ENCODE measurements at places on chromosomes 6 and 20.

DNA sequence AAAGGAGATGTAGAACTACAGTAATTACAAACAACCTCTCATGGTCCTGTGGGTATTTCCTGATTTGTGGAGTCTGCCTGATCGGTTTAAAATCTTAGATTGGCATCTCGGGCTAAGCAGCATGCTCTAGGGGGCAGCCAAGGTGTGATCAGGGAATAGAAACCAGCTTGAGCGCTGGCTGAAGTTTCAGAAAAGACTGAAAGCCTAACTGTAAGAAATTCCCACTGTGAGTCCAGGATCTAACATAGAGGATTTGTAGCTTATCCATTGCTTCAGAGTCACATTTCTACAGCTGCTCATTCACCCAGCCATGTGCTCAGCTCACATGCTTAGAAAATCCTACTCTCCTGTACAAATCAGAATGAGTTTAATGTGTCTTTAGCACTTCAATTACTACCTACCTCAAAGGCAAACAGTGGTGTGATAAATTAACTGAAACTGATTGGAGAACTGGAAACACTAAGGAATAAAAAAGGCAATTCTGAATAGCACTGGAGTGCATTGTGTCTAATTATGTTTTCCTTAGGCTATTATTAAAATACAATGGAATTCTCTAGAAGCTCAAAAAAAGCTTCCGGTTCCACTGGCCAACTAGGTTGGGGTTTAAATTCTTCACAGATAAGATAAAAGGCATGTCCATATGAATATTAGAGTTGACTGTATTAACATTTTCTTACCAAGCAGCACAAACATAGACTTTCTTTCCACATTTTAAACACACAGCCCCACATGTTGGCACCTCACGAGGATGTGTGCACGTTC, 73.8 kb upstream of the MPC1 start:
- DNase-seq, result no peak

- no peak for DNase-seq
Measured at GRCh38 chr6:105786890-105787655, 299.1 kb upstream of the PRDM1 start.

DNA sequence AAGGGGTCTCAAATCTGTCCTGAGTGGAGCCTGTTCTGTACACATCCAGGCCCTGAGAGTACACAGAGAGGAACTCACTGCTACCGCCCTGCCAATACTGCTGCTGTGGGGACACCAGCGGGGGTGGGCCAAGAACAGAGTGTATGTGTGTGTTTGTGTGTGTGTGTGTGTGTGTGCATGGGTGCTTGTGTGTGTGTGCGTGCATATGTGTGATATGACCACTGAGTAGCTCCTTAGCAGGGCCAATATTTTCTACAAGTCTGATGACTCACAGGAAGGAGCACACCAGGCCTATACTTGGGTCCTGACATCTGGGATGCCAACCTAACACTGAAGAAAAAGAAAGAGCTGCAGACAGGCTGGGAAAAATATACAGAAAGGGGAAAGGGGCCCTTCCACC, 1.4 kb downstream of the RAET1E start:
- DNase-seq, result peak; percentile 77

- DNase-seq, result no peak
Measured at GRCh38 chr6:104750449-104750848, 109.3 kb downstream of the HACE1 start.

DNA sequence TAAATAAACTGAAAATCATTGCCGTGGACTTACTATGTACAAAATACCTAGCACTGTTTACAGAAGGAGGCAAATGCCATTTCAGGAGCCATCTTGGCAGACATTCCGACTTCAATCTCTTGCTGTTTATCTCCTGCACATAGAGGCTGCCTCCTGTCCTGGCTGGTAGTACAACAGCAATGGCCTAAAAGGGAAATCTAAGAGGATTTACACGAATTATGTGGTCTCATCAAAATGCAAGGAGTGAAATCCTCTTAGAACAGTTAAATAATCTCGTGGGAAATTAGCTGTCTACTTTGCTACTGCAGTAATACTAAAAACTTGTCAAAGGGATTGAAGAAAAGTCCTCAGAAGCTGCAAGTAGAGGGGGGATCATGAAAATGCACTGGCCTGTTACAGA, 82.2 kb upstream of the SLC2A12 start:
- DNase-seq, result no peak

DNA sequence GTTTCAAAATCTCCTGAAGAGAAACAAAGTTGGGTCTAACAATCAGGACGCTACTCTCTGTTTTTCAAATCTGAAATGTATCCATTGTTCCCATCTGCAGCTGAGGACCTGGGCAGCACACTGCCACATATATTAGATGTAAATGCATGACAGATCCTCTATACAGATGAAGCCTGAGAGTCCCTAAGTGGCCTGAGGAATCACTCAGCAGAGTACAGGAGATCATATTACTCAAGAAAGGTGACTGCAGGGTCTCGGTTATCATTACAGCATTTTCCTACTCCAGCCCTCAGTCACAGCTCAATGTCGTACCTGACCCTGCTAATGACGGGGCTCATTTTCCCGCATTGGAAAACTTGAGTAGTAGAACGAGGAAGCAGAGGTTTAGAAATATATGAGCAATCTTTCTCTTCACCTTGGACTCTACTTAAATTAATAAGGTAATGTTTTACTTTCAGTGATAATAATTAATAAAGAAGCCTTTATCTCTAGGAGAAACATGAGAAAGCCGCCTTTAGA, 256.2 kb upstream of the IRAK1BP1 start:
- DNase-seq, result no peak

DNA sequence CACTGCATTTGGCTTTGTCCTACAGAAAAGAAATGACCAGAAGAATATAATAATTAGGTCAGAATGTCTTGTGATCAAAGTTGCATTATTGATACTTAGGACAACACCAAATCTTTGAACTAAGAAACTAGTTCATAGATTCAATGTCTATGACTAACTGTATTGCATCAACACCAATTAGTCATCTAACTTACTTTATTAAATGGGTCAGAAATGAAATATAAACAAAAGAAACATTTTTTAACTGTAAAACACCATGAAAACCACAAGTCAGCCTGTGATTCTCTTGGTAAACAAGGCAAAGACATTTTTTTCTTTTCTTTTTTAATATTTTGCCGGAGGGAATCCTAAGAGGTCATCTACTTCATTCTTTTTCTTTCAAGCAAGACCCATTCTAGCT, 114.1 kb upstream of the HDDC2 start:
- DNase-seq, result peak; percentile 10

DNA sequence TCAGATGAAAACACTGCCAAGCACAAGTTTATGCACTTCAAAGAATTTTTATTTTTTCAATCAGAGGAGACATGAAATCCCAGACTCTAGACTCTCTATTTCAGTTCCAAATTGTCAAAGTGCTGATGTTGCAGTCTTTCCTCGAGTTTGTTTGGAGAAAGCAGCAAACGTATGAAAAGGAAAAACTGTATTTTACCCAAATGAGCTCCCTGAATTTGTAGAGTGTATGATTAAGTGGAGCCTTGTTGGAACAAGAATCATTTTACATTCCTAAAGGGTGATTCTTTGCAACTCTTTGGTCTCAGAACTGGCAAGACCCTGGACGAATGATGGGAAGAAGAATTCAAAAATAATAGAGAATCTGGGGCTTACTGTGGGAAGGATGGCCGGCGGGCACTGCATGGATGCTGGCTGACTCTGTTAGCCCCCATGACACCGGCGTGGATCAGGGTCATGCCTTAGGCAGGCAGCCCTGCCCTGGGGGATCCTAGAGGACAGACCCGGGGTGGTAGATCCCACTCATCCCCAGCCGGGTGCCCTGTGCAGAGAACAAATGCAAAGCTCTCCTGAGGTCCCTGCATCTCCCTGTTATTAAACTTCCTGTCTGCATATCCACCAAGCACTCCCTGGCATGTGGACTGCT, 207.4 kb downstream of the FNDC1 start:
- peak; percentile 64 for DNase-seq

GRCh38 chr6:160735523-160735922, 33.5 kb downstream of the PLG start:
- peak; percentile 15 for DNase-seq

- DNase-seq, result peak; percentile 83
Measured at GRCh38 chr6:24719125-24719971, at the start of gene C6orf62. C6orf62 (minus strand) TSS chr6:24719154; CDS start chr6:24718668, 486 bp downstream.

DNA sequence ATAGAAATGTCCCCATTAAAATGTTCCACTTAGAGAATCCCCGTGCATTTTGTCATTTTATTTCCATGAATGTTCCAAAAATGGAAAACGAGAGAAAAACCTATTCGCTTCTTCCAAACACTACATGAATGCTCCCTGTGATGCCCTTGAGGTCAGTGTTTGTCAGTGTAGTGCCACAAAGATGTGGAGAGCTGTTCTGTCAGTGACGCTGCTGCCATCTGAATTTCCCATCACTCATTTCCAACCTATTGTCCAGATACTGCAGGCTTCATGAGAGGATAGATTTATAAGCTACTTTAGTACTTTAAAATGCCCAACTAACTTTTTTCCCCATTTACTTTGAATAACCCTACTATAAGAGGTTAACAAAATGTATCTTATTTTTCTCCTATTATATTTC, 335.8 kb downstream of the CDKAL1 start:
- DNase-seq, result no peak

DNA sequence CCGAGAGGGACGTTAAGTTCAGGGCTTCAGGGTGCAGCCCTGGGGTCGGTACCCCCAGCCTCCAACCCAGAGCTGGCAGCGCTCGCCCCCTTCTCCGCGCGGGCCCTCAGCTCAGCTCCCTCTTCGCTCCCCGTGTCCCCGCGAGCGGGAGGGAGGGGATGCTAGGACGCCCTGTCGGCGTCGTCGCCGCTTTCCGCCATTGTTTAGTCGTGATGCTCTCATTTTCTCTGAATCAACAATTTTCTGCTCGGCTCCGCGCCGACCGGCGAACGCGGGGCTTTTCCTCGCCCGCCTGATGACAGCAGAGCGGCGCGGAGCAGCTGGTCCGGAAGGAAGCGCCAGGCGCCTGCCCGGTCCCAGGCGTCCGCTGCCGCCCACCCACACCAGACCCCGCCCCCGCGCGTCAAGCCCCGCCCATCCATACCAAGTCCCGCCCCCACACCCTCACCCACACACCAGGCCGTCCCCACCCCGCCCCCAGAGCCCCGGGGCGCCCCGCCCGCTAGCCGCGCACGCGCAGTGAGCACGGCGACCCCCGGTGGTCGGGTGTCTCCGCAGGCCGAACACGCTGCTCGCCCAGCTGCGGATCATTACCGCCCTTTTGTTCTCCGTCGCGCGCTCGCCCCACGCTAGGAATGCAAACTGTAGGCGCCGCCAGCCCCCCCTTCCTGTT, 50.1 kb upstream of the SLC32A1 start:
- peak; percentile 73 for DNase-seq

- DNase-seq, result no peak
Measured at GRCh38 chr6:43378631-43379030, 9.2 kb upstream of the ZNF318 start.

GRCh38 chr6:38355519-38355918, 284.2 kb downstream of the BTBD9 start:
- no peak for DNase-seq

- peak; percentile 97 for DNase-seq
Measured at GRCh38 chr6:37137201-37138090, 32.5 kb upstream of the PIM1 start.

DNA sequence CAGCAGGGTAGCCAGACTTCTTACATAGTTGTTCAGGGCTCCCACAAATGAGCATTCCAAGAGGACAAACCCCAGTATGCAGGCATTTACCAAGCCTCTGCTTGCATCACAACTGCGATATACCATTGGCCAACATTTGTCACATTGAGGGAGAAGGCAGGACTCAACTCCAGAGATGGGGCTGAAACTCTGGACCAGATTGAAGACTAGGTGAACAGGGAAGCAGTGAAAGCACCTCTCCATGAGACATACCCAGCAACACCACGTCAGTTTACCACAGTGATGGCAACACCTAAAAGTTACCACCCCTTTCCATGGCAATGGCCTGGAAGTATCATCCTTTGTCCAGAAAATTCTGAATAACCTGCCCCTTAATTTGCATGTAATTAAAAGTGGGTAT, 7.9 kb upstream of the RALY start:
- no peak for DNase-seq

DNA sequence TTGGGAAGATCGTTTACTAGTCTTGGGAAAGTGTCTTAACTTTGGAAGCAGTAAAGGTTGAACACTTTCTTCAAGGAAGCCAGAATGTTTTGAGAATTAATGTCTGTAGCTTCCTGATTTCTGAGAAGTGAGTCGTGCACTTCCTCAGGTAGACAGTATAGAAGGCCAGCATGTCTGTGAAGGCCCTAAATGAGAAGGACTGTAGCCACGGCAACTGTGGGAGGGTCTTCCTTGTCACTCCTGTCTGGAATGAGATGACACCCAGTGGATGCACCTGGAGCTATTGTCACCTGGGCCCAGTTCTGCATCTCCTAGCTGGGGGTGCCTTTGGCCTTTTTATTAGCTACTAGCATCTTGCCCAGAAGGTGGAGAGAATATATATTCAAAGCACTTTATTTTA, 8.8 kb downstream of the STX16 start:
- DNase-seq, result no peak

DNA sequence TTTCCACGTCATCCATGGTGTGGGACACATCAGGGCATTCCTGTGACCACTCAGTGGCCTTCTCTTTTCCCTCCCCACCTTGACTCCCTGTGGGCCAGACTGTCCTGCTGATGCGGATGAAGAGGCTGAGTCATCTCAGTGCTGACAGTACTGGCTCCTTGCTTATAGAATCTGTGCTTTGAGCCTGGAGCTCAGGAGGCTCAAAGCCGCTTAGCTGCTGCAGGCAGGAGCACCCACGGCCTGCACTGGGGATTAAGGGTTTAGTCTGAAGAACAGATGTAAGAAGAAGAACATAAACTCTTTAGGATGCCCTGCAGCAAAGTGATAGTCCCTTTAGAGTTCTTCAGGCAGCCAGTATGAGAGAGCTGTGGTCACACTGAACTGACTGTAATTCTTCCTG, 642.0 kb upstream of the CHD6 start:
- DNase-seq, result no peak

GRCh38 chr20:37296371-37296770, 6.9 kb downstream of the MANBAL start:
- no peak for DNase-seq

DNA sequence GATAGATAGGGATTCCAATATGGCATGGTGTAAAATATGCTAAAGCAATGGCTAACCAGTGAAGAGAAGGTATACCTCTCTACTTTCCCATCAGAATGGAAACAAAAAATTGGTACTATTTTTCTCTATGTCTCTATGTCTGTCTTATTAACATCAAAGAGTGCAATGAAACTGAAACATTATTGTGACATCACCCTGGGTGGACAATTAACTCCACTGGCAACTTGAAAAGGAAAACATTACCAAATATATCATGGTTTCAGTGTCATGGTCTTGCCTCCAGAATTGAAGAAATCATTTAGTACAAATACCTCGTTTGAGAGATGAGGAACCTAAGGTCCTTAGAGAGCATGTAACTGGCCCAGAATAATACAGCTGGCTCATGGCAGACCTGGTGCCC, 1132.5 kb upstream of the MAP3K7 start:
- no peak for DNase-seq

DNA sequence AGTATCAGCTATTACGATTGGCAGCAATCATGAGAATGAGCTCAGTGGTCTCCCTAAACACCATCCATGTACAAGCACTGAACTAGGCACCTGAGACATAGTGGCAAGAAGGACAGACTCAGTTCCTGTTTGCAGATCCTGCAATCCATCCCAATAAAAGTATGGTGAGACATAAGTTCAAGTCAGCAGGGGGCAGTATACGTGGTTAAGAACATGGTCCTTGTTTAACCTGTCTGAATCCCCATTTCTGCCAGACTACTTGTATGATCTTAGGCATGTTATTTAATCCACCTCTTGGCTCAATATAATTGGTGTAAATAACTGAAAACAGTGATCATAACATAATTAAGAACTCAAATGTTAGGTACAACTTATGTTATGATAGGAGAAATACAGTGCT, 33.2 kb upstream of the PNISR start:
- DNase-seq, result peak; percentile 55

GRCh38 chr6:125257351-125257750, 44.4 kb downstream of the HDDC2 start:
- DNase-seq, result no peak
